ENCODE measurements at places on chromosomes 11 and 22. TPM values are rescaled to one million over a fixed set of nuclear protein-coding genes. Genes with fewer than 3 reads are reported as not detected.

DNA sequence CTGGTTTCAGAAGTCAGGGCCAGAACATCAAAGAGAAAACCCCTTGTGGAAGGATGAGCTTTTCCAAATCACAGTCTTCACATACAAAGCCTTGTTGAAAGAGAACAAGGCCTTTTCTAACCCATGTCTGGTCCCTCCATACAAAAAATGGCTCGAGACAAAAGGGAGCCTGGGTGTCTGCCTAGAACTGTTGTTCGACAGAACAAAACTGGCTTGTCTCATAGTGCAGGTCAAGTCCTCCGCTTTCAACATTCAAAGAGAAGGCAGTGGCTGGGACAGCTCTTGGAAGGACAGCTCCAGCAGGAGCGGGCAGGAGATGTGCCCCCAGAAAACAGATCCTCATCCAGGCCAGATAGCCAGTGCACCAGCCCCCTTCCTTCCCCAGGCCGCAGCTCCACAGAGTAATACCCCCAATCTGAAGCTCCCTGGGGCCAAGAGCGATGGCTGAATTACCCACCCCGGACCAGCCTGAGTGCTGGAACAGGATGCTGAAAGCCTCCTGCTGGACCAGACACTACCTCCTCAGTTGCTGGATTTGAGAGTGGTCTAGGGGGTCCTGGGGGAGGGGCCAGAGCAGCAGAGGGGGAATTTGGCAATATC is 27.6 kb downstream of the USH1C start:
- ATAC-seq: no peak

DNA sequence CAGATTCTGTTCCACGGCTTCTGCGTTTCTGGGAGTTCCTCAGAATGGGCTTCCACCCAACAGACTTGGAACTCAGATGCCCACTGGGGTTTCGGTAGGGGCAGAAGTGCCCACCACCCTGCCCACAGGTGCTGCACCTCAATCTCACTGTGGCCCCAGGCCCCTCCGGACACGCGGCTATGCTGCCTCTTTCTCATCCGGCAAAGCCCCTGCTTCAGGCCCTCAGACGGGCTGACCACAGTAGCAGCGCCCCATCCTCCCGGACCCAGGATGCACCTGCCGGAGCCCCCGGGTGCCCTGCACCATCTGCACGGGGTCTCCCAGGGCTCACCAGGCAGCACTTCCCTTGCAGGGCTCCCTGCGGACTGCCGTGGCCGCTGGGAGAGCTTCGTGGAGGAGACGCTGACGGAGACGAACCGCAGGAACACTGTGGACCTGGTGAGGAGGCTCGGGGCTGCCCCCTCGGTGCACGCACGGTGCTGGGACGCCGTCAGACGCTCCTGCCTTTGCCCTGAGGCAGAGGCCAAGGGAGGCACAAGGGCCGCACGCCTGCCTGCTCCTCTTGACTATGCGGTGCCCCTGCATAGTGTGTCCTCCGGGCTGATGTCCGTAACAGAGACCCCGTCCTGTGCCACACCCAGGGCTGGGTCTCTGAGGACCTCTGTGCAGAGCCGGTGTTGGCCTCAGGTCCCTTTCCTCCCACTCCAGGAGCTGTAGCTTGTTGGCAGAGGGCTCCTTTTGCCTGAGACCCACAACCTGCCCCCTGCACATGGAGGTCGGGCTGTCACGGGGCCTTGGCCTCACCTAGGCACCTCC is 38.6 kb downstream of the SBF1 start:
- ATAC-seq: no peak

DNA sequence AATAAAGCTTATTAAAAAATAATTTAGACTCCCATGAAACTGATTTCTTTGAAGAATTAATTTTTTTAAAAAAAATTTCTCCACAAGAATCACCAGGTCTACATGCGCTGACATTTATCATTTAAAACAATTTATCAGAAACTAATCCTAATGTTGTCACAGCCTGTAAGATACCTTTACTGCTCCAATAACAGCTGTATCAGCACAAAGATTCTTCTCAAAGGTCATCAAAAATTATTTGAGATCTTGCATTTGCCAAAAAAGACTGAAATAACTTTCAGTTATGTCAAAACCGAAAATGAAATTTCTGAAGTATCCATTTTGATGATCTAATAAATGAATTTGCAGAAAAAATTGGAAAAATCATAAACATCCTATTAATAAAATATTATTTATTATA is 8.1 kb downstream of the KRTAP5-5 start:
- no peak for ATAC-seq

- no peak for ATAC-seq
Observed at GRCh38 chr11:95123556-95123955, 33.9 kb downstream of the ENDOD1 start.

SLC22A8 gene
- not detected for total RNA-seq

DNA sequence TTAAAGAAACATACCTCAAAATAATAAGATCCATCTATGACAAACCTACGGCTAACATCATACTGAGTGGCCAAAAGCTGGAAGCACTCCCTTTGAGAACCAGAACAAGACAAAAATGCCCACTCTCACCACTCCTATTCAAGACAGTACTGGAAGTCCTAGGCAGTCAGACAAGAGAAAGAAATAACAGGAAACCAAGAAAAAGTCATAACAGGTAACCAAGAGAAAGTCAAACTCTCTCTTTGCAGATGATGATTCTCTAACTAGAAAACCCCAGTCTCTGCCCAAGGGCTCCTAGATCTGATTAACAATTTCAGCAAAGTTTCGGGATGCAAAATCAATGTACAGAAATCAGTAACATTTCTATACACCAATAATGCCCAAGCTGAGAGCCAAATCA is 35.6 kb downstream of the TMEM123 start:
- peak; percentile 87 for ATAC-seq

GRCh38 chr11:114353443-114353842 is 46.9 kb downstream of the C11orf71 start:
- ATAC-seq: no peak

DNA sequence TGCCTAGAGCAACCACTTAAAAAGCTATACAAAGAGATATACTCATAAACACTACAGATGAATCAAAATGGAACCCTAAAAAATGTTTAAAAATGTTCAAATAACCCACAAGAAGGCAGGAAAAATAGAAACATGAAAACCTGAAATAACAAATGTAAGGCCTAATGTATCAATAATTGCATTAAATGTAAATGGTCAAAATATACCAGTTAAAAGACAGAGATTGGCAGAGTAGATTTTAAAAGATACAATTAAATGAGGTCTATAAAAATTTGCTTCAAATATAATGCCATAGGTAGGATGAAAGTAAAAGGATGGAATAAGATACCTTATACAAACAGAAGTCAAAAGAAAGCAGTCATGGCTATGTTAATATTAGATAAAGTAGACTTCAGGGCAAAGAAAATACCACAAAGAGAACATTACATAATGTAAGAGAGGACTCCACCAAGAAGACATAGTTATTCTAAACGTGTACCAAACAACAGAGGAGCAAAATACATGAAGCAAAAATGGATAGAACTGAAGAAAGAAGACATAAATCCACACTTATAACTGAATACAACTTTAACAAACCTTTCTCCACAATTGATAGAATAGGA is 25.2 kb downstream of the SHANK2 start:
- no peak for ATAC-seq

DNA sequence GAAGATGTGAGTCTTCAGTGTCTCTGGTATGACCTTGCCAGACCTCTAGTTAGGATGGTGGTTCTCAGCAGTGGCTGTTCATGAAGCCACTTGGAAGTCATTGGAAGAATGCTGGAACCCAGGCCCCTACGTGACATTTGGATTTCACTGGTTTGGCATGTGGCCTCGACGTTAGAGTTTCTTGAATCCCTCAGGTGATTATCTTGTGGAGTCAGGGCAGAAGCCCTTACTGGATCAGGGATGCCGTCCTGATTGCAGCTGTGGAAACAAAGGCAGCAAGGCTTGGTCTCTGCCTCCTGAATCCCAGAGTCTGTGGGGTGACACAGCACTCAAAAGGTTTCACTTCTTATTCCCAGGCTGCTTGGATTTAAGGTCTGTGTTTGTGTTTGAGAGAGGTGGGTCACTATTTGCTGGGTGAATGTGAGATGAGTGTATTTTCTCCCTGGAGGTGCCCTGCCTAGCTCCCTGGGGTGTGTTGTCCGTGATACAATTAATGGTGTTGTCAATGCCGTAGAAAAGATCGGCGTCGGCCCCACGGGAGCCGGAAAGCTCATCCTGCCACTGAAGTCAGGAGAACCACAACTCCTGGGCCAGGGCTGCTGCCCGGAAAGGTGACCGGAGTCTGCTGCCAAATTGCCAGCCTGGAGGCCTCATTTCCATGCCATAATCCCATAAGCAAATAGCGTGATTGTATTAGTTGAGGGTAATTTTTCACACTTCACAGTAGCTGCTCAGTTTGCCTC is 939.0 kb downstream of the BRD1 start:
- no peak for ATAC-seq

DNA sequence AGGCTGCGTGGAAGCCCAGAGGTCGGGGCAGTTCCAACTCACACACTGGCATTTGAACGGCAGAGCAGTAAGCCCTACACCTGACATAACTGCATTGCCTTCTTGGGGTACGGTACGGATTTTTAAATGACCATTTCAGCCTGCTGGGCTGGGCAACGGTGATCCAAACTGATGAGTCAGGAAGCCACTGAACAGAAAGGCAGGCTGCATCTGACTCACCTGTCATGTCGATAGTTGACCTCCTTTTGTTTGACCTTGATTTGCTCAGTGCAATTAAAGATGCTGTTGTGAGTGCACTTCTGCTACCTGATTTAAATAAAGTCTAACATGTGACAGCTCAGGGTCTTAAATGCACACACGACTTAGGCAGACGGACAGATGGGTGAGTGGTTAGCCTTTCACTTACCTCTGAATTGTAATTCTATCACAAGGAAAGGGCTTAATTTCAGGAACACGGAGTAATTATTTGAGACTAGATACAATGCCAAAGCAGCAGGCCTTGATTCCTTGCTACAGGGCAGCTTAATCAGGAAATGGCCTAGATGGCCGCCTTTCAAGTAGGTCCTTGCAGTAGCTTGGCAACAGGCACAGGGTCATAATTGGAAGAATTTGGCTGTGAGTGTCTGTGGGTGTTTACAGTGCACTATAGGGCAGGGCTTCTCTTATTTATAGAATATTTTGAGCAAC is 52.2 kb downstream of the BMAL1 start:
- peak; percentile 70 for ATAC-seq

SCARF2 gene
- total RNA-seq: 1.5 TPM

GGT5 gene
- 0.19 TPM for total RNA-seq

DNA sequence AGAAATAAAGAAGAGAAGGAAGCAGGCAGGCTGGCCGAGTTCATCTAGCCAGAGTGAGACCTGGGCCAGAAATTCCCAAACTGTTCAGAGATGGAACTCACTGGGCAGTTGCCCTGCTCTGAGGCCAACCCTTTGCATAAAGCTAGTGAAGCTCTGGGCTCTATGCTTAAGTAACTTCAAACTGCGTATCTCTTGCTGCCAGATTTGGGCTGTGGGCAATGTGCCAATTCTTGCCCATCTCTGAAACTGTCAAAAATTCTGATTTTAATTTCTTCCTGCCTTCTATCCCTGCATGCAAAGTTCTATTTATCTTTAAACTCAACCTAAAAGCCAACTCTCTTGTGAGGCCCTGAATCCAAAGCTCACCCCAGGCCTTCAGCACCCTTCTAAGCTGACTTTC is 36.2 kb upstream of the HEPHL1 start:
- ATAC-seq: no peak

DNA sequence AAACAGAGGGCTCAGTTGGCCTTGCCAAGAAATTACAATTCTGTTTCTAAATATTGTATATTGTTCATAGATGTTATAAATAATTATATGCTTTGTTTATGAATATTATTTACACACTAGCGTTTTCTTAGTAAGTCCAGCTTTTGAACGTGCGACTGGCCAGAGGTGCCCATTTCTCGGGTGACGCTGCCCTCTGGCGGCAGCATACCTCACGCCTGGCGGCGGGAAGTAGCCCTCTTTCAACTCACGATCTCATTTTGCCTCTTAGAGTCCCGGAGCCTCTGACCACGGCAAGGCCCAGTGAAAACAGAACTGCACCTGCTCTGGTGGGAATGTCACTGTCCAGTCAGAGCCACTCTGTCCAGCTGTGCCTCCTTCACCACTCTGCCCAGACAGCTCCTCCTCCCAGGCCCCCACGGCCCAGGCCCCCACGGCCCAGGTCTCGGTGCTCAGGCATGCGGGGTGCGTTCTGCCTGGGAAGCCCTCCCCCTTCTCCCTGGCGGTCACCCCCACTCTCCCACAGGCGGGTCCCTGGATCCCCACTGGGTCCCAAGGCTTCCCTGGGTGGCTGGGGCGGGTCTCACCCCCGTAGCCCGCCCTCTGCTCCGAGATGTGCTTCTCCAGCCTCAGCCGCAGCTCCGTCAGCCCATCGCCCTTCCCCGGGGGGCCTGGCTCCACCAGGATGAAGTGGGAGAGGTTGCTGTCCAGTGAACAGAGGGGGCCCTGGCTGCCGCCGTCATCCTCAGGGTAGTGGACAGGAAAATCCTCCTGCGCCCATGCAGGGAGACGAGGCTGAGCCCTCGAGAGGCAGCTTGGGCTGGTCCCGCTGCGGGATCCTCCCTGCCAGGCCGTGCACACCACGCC is 19.3 kb downstream of the TSSC4 start:
- ATAC-seq: peak; percentile 64

SMTNL1 gene
- total RNA-seq: not detected

SLC5A4 gene
- not detected for total RNA-seq

GRCh38 chr22:37563153-37564081 is 3.1 kb downstream of the CDC42EP1 start:
- ATAC-seq: no peak

- no peak for ATAC-seq
Observed at GRCh38 chr11:35308157-35308556, 111.2 kb downstream of the SLC1A2 start.

GRCh38 chr22:47055073-47055355 is 292.6 kb downstream of the TBC1D22A start:
- ATAC-seq: no peak

GRCh38 chr11:68509066-68509465 is 48.5 kb downstream of the PPP6R3 start:
- ATAC-seq: no peak

GRCh38 chr22:39690881-39691605 is 120.5 kb downstream of the CACNA1I start:
- no peak for ATAC-seq

DNA sequence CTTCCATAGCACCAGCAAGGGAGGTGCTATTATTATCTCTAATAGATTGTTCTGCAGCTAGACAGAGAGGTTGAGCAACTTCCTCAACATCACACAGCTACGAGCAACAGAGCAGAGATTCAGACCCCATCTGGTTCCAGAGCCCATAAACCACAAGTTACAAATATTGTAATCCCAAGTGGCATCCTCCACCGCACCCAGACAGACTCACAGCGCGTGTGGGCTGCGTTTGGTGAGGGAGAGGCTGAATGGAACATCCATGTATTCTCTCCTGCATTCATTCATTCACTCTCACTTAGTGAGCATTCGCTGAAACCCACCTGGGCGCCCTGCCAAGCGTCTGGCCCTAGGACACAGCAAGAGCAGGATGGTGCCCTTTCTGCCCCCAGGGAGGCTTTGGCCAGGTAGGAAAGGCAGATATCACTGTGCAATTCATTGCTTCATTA is 33.5 kb downstream of the LIF start:
- peak; percentile 24 for ATAC-seq

GRCh38 chr11:65210361-65210731 is 28.6 kb downstream of the CAPN1 start:
- no peak for ATAC-seq

- no peak for ATAC-seq
Observed at GRCh38 chr11:57920971-57921370, 102.7 kb upstream of the OR9Q1 start.

RPS3 gene
- total RNA-seq: 4,623 TPM

GRCh38 chr22:33640900-33641299 is 279.4 kb downstream of the LARGE1 start:
- no peak for ATAC-seq

SNRPD3 gene
- total RNA-seq: 128 TPM

Measured in activated T-helper 17 cell treated with anti-CD3 and anti-CD28 coated beads, Interleukin-2, amount 50 U/mL, for 72 hours (primary cell).